ENCODE measurements at places on chromosomes 11 and 22. TPM values are rescaled to one million over a fixed set of nuclear protein-coding genes. Genes with fewer than 3 reads are reported as not detected.

Gene SOX6
- polyA plus RNA-seq = not detected

Gene GAB4
- not detected for polyA plus RNA-seq

Gene OR8D4
- not detected for polyA plus RNA-seq

Gene C11orf16
- not detected for polyA plus RNA-seq

Gene GNG3
- polyA plus RNA-seq = 16.4 TPM

DNA sequence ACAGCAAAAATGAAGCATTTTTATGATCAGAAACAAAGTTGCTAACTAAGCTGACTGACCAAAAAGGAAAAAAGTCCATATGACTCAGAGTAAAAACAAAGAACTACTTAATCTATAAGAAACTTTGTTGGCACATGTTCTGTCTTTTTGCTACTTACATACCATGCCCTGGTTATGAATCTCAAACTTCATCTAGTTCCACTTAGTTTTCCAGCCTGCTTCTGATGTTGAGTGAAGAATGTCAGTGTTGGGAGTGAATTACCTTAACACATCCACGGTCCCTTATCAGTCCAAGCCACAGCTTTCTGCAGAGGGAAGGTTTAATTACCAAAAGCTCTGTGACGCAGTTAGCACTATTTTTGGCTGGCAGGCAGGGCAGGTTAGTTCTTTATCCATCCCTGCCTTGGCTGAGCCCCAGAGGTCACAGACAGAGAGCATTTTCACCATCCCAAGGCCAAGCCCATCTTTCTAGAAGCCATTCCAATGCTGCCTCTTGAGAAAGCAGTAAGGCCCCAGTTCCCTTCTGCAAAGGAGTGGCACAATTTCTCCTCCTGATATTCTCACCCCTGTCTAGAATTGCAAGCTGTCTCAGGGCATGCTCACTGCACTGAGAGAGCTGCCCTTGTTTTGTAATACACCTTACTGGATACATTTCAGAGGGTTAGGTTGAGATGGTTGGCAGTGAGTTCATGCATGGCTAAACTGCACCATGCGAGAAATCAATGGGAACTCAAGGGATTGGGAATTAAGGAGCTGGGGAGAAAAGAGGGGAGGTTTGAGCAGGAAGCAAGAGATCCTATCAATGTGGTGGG is 67.1 kb downstream of the SLC1A2 start:
- no peak for DNase-seq

GRCh38 chr11:111963931-111964340 is 26.8 kb downstream of the DIXDC1 start:
- no peak for DNase-seq

GRCh38 chr11:325796-326591 is 5.3 kb upstream of the IFITM3 start:
- no peak for DNase-seq

GRCh38 chr11:75351541-75351790 is at the start of gene ARRB1:
TSS of gene ARRB1 (minus strand) at chr11:75351661. CDS start at chr11:75351607, 54 bp downstream.
- DNase-seq = no peak

- no peak for DNase-seq
Observed at GRCh38 chr22:21100149-21101032, 54.6 kb downstream of the LRRC74B start.

GRCh38 chr11:117259417-117259816 is 26.9 kb downstream of the RNF214 start:
- DNase-seq = no peak

- DNase-seq = no peak
Observed at GRCh38 chr11:62592146-62592815, 958 bp upstream of the TUT1 start.

GRCh38 chr11:126892756-126893155 is 107.8 kb downstream of the KIRREL3 start:
- no peak for DNase-seq

DNA sequence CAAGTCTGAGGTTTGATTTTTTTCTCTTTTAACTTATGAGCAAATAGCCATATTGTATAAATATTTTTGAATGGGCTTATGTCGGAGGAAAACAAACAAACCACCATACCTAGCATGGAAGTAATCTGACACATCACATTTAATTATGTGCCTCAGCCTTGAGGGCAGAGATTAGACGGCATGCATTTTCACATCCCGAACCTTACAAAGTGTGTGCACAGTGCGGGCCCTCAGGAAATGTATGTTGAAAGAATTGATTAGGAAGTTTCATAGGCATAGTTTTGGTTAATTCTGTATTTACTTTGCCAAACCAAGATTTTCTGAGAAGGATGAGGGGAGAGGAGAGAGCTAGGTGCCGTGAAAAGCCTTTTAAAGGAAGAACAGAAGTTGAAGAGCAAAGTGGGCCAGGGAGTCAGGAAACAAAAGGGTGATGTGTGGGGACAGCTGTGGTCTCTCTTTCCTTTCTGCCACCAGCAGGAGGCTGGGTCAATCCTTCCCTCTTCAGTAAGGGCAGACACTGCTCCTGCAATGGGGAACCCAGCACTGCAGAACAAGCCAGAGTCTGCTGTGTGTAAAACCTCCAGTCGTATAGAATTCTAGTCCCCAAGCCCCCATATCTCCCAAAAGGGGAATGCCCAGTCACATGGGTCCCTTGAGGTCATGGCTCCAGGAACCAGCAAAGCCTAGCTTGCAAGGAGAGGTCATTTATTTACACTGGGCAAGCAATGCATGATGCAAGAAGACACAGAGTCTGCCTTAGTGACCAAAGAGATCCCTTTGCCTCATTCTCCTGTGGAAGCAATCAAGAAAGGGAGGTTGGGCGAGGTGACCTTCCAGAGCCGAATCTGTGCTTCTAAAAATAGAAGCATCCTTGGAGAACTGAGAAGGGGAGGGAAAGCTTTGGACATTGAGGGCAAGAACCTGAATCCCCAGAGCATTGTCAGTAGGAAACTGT is 71.1 kb upstream of the OLFML1 start:
- no peak for DNase-seq

GRCh38 chr11:76443268-76443980 is 1.4 kb upstream of the EMSY start:
- no peak for DNase-seq

DNA sequence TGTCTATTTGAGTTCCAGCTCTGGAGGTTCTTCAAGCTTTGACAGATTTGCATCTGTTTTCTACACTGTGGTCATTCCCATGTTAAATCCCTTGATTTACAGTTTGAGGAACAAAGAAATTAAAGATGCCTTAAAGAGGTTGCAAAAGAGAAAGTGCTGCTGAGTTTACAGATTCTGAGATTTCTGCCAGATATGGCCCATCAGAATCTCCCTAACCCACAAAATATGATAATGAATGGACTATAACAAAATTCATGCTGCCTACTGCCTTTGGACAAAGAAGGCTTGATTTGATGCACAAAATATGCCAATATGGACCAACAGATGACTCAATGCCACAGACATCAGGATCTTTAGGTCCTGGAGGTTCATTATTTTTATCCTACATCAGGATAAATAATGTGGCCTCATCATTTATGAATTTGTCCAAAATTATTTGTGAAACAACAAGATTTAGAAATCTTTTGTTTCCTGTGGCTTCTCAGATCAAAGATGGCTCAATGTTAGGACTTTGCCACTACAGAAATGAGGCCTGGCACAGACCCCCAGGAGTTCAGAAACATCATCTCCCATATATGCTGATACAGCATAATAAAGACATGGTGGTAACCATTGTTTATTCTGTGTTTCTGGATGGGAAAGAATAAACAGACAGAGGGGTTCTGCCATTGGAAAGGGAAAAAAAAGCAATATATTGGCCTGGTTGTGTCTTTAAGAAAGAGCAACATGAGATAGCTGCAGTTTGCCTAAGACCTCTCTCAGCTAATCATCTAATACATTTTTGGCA is 6.7 kb downstream of the OR5AN1 start:
- DNase-seq = no peak

DNA sequence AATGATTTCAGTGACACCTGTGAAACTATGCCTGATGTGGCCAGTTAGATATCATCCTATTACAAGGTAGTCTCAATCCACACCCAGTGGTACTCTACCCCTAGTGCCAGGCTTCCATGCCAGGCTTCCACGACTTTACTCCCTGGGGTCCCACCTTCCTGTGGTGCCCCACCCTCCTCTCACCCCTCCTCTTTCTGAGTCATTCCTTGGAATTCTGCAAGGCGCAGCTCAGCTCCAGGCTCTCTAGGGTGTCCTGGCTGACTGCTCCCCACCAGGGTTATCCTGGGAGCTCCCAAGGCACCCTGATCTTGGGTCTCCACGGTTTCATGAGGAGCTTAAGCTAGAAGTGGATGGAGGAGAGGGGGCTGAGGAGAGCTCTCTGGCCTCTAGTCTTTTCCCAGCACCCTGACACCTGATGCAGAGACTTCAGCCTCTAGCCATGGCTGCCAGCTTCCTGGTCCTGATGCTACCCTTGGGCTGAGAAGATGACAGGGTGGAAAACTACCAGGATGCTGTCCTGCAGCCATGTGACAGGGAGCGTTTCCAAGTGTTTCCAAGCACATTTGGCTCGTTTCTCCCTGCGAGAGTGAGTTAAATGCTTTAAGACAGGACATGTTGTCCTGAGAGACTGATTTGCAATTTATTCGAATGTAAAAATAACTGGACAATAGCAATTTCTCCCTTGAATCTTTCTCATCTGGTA is 1461.2 kb downstream of the TBC1D22A start:
- DNase-seq = no peak

DNA sequence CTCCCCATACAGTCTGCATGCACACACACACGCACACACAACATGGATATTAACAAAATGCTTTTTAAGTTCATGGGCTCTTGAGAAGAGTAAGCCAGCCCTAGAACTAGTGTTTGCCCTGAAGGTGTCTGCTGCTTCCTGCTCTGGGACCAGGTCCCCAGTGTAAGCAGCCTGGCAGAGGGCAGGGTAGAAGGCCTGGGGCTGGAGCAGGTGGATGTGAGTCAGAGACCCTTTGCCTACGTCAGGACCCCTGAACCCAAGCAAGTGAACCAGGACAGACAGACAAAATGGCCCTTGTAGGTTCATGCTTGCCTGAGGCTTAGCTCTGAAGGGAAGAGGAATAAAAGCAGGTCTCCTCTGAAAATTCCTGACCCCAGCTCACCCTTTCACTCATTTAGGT is 357.9 kb downstream of the TBC1D22A start:
- no peak for DNase-seq
